Stimulated activated CD4-positive, alpha-beta T cell treated with anti-CD3 and anti-CD28 coated beads, Interleukin-1b, Interleukin-23, amount 100 ng/mL, for 48 hours (primary cell): ENCODE measurements at places on chromosomes 5 and 9.
A peak's percentile ranks its signal among the peaks of the same experiment; 100 is the strongest.

GRCh38 chr5:128334010-128334716 lies 203.9 kb downstream of the FBN2 start:
- no peak for DNase-seq

GRCh38 chr5:155926766-155927165 lies 400.2 kb upstream of the SGCD start:
- DNase-seq, result no peak

GRCh38 chr5:35811108-35811741 lies 45.5 kb upstream of the IL7R start:
- peak; percentile 51 for DNase-seq

GRCh38 chr9:13332571-13332970 lies 53.1 kb upstream of the MPDZ start:
- DNase-seq, result no peak

DNA sequence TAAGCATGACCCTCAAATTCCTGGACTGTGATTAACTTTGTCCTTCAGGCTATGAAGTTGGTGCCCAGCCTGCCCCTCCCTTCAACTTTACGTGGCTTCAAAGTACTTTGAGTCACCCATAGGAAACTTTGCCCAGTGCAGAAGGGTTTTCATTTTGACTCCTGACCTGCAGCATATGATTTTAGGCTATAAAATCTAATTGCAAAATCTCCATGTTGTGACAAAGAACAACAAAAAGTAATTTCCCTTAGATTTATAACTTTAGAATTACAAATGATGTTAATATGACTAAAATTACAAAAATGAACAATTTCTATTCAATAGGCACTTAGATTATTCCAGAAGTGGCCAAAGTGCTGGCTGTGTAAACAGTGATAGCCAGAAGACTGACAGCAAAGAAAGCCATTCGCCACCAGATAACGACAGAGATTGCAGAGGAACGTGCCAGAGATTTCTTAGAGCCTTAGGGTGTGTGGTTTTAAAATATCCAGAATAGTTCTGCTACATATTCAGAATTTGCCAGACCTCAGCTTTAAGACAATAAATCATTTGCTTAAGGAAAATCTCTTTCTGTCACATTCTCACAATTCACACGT lies 197.4 kb downstream of the SEMA5A start:
- DNase-seq, result no peak

- peak; percentile 6 for DNase-seq
These were observed 221.9 kb downstream of the PDZD2 start for GRCh38 chr5:31860726-31861433.

DNA sequence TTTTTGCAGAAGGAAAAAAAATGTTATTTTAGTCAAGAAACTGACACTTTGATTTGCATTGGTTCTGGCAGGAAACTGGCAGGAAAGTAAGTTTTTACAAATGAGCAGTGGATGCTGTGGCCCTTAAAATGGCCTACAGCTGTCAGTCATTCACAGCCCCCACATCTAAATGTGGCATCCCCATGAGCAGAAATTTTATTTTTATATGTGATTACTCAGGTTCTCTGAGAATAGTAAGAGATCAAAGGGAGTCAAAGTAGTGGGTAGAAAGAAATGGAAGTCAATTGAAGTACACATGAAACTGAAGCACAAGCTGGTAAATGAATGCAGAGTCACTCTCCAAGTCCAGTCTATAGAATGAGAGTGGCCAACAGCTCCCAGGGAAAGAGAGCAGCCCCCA lies 80.3 kb downstream of the ENC1 start:
- no peak for DNase-seq

DNA sequence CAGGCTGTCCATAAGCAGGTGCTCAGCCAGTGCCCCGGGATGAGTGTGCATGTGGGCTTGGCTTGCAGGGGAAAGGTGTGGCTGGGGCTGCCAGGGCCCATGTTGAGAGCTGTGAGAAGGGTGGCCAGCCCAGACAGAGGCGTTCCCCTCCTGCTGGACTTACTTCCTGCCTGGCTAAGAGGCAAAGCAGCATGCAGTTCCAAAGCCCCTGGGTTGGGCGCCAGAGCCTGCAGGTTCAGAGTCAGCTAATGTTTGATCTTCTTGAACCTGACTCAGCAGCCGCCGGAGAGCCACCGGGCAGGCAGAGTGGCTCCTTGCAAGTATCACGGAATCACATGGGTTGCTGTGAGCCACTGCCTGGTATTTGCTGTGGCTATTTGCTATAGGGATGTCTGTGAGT lies 168.4 kb upstream of the MAP1B start:
- DNase-seq, result no peak

DNA sequence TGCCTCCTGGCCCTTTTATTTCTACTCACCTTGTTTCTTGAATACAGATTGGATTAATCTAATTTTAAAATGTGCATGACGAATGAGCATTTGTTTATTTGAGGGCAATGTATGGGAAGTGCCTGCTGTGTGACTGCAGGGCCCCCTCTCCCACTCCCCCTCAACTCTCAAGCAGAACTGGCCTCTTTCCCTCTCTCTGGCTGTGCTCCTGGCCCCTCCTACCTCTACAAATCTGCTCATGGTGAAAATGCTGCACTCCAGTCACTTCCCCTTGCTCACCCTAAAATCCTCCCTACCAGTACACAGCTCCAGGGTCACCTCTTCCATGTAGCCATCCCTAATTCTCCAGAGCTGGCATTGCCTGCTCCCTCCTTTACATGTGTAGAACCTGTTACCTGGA lies 17.2 kb upstream of the NDST1 start:
- DNase-seq, result no peak

DNA sequence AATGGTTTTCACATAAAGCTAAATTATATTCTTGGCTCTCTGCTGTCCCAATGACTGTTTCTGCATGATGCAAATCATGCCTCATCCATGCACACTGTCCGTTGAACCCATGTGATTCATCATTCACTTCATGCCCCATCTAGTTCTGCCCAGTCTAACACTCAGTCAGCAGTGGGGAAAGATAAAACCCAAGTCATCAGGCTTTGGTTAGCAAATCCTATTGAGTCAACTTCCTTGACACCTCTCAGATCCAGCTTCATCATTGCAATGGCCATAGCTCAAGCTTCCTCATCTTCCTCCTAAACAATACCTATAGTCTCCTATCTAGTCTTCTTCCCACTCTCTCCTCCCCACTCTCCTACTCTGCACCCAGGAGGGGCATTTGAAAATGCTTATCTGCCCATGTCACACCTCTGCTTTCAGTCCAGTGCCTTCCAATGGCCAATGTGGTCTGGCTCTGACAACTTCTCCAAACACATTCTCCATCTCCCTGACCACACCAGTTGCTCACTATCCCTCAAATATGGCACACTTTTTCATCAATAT lies 266.0 kb upstream of the TRIM32 start:
- DNase-seq, result no peak

DNA sequence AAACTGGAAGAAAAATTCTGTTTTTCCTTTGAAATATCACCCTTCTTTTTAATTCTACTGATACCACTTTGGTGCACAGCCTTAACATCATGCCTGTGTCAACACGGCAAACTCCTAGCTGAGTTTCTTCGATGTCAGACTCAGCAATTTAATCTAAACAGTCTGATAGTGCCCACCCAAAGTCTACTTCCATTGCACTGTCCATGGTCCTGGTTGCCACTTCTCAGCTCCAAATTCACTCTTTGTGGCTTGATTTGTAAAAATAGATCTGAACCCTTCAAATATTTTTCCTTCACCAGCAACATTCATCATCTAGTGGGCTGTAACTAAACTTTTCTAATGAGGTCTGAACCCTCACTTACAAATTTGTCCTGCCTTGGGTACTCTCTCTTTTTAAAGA lies 107.8 kb downstream of the NUDT12 start:
- DNase-seq, result no peak

- no peak for DNase-seq
These were observed 26.1 kb downstream of the GLT6D1 start for GRCh38 chr9:135612981-135613910.

- no peak for DNase-seq
These were observed 572.9 kb upstream of the SGCD start for GRCh38 chr5:155753943-155754581.

DNA sequence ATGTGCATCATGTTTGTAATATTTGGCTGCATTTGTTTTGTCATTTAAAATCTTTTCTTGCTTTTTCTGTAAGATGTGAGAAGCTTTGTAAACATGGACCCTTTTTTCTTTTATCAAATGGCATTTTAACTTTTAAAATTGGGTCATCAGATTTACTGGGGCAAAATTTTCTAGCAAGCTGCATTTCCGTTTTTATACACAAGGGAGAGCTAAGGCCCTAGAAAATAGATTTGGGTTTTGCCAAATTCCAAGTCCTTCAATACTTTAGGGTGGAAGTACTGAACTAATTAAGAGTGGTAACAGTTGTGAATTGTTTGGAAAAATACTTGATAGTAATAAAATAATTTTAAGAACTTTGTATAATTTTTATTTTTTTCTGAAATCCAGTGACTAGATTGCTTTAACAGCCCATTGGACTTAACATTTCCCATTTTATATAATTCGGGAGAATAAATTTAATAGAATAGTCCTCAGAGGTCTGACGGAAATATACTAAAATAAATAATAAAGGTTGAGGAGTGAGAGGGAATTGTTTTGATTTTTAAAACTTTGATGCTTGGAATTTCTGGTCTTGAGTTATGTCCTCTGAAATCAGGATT lies 117.4 kb downstream of the SMARCA2 start:
- DNase-seq, result no peak

DNA sequence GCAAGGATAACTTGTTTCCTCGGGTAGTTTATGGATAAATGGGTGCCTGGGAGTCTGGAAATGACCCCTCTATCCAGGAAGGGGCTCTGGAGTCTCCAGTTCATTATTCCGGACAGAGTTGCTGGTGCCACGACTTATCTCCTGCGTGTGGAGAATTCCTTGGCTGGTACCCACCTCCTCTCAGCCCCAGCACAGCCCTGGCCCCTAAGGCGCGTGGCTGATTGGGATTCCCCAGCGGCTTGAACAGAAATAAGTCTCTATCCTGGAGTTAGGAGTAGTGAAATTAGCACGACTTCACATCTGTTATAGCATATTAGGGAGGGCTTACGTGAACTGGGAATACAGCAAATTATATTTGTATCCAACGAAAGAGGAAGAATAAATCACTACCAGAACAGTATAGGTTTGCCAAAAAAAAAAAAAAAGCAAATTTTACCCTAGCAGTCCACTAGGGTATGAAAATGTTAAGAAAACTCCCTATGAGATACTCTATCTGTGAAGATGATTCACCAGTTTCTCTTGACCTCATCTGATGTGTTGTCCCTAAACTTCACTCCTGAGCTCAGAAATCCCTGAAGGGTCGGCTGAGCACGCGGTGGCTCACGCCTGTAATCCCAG lies 172.5 kb upstream of the OTULINL start:
- no peak for DNase-seq

DNA sequence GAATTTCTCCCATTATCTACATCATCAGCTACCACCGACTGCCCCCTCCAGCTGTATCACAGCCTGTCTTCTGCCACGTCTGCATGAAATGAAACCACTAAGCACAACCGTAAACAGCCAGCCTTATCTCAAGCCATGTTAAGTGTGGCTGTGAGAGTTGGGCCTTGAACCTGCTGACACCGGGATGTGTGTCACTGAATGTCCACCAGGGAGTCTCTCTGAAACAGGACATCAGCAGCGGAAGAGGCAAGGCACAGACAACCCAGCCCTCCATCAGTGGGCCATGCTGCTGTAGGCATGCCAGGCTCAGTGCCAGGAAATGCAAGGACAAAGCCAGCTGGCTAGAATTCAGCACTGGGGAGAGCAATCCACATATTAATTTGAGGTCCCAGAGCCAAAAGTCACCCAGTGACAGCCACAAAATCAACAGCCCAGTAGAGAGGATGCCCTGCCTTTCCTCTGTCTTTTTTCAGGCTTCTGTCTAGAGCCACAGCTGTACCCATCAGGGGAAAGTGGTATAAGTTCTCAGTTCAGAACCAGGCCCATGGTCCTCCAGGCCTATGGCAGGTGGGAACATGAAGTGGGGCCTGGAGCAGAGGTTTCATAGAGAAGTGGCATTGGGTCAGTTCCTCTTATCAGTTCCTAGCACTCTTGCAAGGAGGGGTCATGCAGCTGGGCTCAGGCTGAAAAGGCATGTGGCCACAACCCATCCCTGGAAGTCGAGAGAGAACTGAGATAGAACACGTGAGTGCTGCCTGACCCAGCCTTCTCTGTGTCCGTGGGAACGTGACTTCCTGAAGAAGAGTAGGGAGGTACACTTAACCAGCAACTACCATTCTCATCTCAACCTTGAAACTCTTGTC lies 199.4 kb downstream of the ESM1 start:
- no peak for DNase-seq

- DNase-seq, result no peak
These were observed 67.5 kb downstream of the TLE1 start for GRCh38 chr9:81621785-81622259.

DNA sequence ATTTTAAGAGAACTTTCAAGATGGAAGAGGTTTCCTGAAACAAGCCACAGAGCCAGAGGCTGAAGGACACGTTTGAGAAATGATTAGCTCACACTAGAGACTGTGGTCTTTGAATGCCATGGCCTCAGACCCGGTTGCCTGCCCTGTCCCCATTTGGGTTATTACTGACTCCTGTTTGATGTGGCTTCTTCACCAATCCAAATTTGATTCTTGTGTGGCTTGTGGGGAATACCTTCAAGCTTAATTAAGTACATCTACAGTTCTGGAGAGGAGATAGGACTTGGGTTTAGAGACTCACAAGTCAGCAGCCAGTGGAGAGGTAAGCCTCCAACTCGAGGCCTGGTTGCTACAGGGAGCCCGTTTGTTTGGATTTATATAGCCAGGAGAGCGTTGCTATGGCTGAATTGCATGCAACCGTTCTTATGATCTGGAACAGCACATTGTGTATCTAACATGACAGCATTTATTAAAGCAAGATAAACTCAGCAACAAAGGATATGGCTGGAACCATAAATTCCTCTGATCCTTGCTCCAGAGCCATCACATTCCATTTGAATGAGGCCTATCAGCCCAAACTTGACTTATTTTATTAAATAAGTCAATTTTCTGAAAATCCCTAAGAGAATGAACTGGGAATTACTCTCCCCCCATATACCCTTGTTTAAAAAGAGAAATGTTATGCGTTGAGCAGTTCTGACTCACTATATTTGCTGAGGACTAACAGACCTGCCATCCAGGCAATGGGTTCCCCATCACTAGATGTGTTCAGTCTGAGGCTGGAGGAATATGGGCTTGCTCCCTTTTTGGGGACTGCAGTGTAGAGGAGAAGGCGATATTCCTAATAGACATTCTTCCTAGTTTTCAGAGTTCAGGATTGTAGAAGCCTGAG lies 88.4 kb upstream of the TNFSF8 start:
- no peak for DNase-seq
